ENCODE measurements at places on chromosomes 5 and 9.

DNA sequence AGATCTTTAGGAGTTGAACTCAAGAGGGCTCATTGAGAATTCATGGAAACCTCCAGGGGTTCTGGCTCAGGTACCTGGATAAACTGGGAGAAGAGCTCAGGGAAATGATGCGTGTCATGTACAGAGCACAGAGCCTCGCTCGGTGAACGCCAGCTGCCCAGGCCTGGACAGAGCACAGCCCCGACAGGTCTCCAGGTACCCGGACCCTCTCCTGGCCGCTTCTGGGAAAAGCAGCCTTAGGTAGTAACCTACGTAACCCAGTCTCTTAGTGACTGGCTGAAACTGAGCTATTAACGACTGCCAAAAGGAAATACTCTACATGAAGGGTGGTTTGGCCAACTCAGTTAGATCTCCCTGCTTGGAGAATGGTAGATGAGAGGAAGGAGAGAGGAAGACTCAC, 157.4 kb downstream of the TTLL11 start:
- DNase-seq: no peak

GRCh38 chr9:134964271-134965055, 46.8 kb upstream of the FCN1 start:
- no peak for DNase-seq

- DNase-seq: no peak
Measured at GRCh38 chr5:107598958-107599357, 71.8 kb downstream of the EFNA5 start.

DNA sequence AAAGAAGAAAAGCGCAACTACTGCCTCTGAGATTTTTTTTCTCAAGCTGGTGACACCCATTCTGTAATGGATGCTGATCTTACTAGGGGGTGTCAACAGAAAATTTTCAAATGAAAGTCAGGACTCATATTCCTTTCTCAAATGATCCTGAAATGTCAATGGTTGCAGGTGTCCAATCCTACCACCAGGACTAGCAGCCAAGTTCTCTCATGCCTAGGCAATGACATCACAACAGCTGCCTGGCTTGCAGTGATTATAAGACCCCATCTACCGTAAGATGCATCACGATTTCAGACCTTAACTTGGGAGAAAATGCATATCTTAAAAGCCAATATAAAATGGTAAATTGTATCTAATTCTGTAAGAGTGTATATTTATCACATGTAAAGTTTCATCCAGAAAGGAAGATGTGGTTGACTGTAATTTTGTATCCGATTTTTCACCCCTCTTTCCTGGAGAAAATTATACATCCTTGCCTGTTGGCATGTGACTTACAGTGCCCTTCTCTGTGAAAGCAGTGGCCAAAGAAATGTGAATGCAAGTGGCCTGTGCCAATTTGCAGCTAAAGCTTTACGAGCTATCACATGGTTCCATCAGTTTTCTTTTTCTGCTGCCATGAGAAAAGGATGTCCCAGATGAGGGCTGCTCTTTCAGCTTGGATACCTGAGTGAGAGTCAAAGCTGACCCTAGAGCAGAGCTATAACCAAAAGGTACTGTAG, 104.4 kb downstream of the DENND1A start:
- no peak for DNase-seq

GRCh38 chr9:122656378-122656777, 1.0 kb downstream of the OR1B1 start:
- no peak for DNase-seq

DNA sequence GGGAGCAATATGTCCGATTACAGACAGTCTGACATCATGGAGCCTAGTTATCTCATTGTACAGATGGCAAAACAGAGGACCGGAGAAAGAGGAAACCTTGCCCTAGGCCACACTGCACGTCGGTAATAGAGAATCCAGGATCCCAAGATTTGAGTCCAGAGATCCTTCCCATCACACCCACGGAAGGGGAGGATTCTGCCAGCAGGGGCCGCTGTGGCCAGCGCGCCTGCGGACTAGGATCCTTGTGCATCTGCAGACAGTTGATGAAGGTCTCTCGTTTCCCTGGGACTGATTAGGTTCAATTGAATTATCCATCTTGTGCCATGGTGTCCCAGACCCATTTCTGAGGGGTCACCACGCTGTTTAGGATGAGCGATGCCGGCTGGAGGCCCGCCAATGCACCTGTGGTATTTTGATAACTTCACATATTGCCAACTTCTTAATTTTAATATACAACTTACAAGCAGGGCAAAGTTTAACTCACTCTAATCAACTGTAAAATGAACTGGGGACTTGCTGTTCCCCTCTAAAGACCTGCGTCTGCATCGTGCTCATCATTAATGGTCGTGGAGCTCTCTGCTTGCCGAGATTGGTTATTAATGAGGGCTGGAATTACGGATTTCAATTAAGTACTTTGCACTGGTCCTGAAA, 592.7 kb upstream of the BRINP1 start:
- DNase-seq: no peak

DNA sequence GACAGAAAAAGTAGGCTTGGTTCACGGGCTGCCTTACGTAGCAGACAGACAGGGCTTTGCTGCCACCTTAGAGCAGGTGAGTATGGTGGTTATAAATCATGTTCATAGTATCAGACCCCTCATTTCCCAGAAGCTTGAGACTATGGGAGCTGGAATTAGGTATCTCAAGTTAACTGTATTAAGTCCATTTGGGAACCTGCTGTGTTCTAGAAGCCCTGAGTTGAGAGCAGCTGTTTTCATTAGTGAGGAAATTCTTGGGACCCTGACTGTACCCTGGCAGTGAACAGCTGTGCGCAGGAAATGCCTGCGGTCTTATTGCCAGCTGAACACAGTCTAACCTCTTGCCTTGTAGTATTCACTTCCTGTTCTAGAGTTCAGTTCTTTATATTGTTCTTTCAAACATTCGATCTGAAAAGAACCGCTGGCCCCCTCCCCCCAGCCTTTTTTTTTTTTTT, 29.8 kb downstream of the UGCG start:
- DNase-seq: no peak

DNA sequence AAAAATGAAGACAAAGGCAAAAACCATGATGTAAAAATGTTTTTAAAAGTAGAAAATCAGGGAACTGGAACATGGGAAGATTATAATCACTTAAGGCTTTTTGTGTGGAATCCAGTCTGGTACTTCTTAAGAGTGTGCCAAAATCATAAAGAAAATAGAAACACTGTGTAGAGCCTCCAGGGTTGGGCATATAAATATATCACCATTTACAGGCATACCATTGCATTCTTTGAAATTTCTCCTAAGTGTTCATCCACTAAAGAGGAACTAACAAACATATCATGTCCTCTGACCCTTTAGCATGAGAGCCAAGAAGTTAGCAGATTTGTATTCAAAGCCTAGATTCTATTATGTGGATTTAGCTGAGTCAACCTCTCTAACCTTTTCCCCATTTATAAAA, 93.3 kb downstream of the SLF1 start:
- no peak for DNase-seq

- no peak for DNase-seq
Measured at GRCh38 chr5:25515525-25515924, 870.7 kb upstream of the CDH10 start.

- DNase-seq: no peak
Measured at GRCh38 chr5:165400086-165400485, 1894.7 kb downstream of the MAT2B start.

GRCh38 chr5:111998871-111999270, 241.9 kb upstream of the NREP start:
- DNase-seq: no peak

- no peak for DNase-seq
Measured at GRCh38 chr9:109064963-109065702, 51.8 kb upstream of the CTNNAL1 start.

DNA sequence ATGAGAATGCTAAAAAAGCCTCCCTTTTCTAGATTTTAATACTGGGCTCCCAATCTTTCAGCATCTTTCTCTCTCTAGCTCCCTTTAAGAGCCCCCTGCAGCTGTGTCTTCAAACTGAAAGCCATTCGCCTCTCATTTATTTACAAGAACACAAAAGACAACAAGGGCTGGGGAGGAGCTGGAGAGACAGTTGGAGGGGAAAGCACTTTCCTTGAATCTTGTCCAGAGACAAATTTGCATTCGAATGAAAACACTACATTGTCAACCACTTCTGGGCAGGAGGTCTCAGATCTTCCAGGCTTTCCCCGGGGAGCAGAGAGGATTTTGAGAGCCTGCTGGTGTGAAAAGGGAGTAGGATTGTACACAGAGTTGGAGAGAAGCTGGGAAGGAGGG, 518.3 kb downstream of the CTNND2 start:
- DNase-seq: peak; percentile 49

- DNase-seq: peak; percentile 69
Measured at GRCh38 chr5:150626853-150627276, 13.6 kb upstream of the SYNPO start.

DNA sequence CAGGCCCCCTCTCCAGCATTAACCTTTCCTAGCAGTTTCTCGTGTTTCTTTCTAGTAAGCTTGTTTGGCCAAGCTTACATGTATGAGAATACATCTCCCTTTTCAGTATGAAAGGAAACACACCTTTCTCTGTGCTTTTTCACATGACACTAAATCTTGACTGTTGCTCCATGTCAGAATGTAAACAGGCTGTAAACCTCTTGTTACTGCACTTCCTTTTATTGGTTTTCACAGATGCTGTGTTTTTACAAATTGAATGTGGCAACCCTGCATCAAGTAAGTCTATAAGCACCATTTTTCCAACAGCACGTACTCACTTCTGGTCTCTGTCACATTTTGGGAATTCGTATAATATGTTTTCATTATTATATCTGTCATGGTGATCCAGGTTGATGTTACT, 2.2 kb upstream of the CANX start:
- DNase-seq: no peak

- no peak for DNase-seq
Measured at GRCh38 chr9:136482046-136482792, 621 bp downstream of the SEC16A start.

DNA sequence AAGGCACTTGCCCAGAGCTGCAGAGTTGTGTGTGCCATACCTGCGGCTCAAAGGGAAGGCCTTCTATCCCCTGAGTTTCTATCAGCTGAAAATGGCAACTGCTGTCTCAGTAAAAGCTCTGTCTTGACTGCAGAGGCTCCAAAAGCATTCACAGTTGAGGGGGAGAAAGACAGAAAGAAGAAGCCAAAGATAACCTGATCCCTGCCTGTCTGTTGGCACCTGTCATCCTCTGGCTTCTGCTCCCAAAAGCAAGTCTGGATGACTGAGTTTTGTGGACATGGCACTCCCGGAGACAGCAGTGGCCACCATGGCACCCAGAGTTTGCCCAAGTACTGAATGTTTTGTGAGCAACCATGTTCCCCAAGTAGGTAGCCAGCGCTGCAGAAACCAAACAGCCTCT, 176.6 kb downstream of the NR3C1 start:
- no peak for DNase-seq

GRCh38 chr9:72622186-72622585, 100.8 kb downstream of the TMC1 start:
- DNase-seq: no peak

GRCh38 chr9:137811283-137811870, 66.2 kb upstream of the CACNA1B start:
- DNase-seq: no peak

- no peak for DNase-seq
Measured at GRCh38 chr5:96538808-96539250, 105.8 kb upstream of the PCSK1 start.

- no peak for DNase-seq
Measured at GRCh38 chr5:146890066-146890465, 11.5 kb upstream of the PPP2R2B start.

- no peak for DNase-seq
Measured at GRCh38 chr9:85167146-85167545, 497.6 kb downstream of the NTRK2 start.

- DNase-seq: no peak
Measured at GRCh38 chr9:127966416-127967150, 14.2 kb downstream of the EEIG1 start.

- no peak for DNase-seq
Measured at GRCh38 chr9:118984607-118985006, 384.6 kb downstream of the BRINP1 start.

- DNase-seq: no peak
Measured at GRCh38 chr9:94923326-94924089, 197.0 kb downstream of the AOPEP start.

GRCh38 chr5:137619191-137619870, 116.6 kb downstream of the KLHL3 start:
- DNase-seq: peak; percentile 13

GRCh38 chr5:74396913-74397622, 243.5 kb downstream of the ENC1 start:
- no peak for DNase-seq

Data from caudate nucleus (tissue), 63 donors.